ENCODE measurements at places on chromosomes 11 and 22. TPM values are rescaled to one million over a fixed set of nuclear protein-coding genes. Genes with fewer than 3 reads are reported as not detected.

Gene SMC1B
- under 0.01 TPM for total RNA-seq

Gene SCGB2A2
- total RNA-seq, result not detected

Gene KCNJ1
- not detected for total RNA-seq

Gene TBX10
- total RNA-seq, result not detected

Gene GGTLC3
- not detected for total RNA-seq

Gene MAP6
- total RNA-seq, result 83.6 TPM

Gene CRYBB2
- not detected for total RNA-seq

Gene APOL5
- not detected for total RNA-seq

Gene OR10W1
- total RNA-seq, result not detected

Gene DKK3
- 185 TPM for total RNA-seq

Gene IGSF9B
- 5.5 TPM for total RNA-seq

Gene DDIAS
- total RNA-seq, result 2.2 TPM

Gene SMTNL1
- total RNA-seq, result not detected

Gene MMP13
- not detected for total RNA-seq

Gene SPTBN2
- 105 TPM for total RNA-seq

Gene ST14
- not detected for total RNA-seq

Gene EFCAB6
- total RNA-seq, result 8.3 TPM

Gene KRTAP5-11
- total RNA-seq, result not detected

Gene CBLIF
- total RNA-seq, result not detected

Gene FGF4
- not detected for total RNA-seq

Gene TOP3B
- total RNA-seq, result 13.4 TPM

Gene HBE1
- 3.6 TPM for total RNA-seq

Gene MIOX
- total RNA-seq, result not detected

Gene F2
- 0.16 TPM for total RNA-seq

Gene SYT13
- 219 TPM for total RNA-seq

Gene TPBGL
- under 0.01 TPM for total RNA-seq

Gene HMOX1
- 1.9 TPM for total RNA-seq

Gene MS4A18
- not detected for total RNA-seq

Gene KRTAP5-10
- total RNA-seq, result not detected

Gene CST6
- total RNA-seq, result not detected

Gene MS4A4A
- 4.4 TPM for total RNA-seq

Gene EXT2
- 79.2 TPM for total RNA-seq

Gene LMO2
- 18.4 TPM for total RNA-seq

Gene PGR
- total RNA-seq, result 0.16 TPM

Gene CD6
- 0.16 TPM for total RNA-seq

Gene OR5L1
- total RNA-seq, result not detected

Gene MS4A7
- total RNA-seq, result 3.3 TPM
